Suppressor macrophage treated with lipopolysaccharide for 4 hours (primary cell): ENCODE measurements at places on chromosomes 11 and 22.

DNA sequence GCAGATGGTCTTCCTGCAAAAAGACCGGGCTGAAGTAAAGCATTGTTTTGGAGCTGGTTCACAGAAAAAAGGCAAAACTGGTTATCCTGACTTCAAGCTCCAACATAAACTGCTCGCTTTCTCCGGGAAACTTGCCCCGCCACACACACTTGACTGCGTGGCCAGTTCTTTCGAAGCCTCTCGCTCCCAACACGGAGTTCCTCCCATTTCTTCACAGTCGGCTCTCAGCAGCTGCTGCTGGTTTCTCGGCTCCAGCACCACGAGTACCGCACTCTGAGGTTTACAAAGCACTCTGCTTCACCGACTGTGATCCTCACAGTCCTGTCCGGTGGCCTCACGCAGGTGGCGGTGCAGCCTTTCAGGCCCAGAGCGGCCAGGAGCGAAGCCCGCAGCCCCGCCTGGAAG is 264 bp downstream of the CHEK1 start:
- no peak for DNase-seq

GRCh38 chr11:2989551-2989950 is 2.6 kb downstream of the NAP1L4 start:
- DNase-seq: no peak

DNA sequence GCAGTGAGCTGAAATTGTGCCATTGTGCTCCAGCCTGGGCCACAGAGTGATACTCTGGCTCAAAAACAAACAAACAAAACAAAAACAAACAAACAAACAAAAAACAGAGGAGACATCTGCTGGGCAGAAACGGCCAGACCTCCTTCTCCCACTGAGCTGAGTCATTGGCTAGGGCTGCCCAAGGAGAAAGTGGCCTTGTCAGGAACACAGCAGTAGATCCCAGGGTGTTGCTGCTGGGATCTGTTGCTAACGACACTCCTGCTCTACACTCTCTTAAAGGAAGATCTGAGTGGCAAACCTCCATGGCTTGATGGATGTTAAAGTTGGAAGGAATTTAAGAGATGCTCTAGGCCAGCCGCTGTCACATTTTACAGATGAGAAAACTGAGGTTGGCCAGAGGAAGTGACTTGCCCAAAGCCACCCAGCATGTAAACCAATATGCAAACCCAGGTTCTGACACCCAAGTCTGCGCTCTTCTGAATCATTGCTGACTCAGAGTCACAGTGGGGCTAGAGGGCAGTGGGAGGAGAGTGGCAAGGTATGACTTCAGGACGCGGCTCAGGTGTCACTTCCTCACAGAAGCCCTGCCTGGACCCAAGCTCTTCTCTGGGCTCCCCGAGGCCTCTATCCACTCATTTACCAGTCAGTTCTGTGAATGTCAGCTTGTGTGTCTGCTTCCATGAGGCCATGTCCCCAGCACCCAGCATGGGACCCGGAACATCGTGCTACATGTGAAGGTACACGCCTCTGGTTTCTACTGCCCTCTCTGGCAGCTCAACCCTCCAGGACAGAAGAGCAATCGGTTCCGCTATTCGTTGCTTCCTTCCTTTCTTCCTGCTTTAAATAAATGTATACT is 11.3 kb upstream of the GDPD5 start:
- peak; percentile 57 for DNase-seq

GRCh38 chr11:86891036-86891435 is 64.2 kb downstream of the FZD4 start:
- DNase-seq: no peak

- DNase-seq: peak; percentile 50
Measured at GRCh38 chr11:111735262-111736116, 30.7 kb downstream of the PPP2R1B start.

DNA sequence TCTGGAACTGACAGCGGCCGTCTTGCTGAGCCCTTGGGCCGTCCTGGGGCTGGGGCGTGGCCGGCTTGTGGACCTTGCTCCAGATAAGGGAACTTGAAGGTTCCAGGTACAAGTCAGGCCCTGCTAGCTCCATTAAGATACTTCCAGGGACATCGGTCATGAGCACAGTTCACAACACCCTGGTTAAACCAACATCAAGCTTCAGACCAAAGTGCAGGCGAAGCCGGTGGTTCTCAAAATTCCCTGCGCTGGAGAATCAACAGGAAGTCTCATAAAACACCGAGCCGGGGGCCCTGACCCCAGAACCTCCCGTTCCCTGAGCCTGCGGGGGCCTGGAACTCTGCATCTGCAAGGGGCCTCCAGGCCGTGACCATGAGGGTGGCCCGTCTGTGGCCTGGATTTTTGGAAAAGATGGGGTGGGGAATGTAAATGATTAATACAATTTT is 1043.8 kb downstream of the BRD1 start:
- no peak for DNase-seq
